ENCODE measurements at places on chromosomes 16 and 17.

GRCh38 chr17:68953340-68953997, 1.7 kb downstream of the ABCA8 start:
- DNase-seq: no peak

GRCh38 chr17:42010898-42011516, 6.2 kb downstream of the DNAJC7 start:
- no peak for DNase-seq

- peak; percentile 16 for DNase-seq
These were observed 92.8 kb downstream of the KATNIP start for GRCh38 chr16:27642756-27643155.

DNA sequence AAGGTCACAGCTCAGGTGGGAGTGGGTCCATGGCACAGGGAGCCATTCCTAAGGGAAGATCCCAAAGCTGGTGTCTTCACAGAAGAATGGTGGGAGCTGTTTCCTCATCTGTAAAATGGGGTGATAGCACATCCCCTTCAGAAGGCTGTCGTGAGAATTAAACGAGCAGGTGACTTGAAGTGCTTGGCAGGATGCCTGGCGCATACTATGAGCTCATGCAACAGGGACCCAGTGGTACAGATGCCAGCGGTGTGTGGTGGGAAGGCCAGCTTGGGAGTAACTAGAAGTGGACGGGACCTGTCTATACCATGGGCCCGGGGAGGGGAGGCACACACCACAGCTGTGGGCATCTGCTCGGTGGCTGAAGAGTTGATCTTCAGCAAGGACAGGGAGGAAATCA, 189.3 kb upstream of the TNRC6C start:
- DNase-seq: no peak

- no peak for DNase-seq
These were observed 935 bp downstream of the USP32 start for GRCh38 chr17:60390925-60391470.

- no peak for DNase-seq
These were observed 298.2 kb upstream of the C16orf82 start for GRCh38 chr16:26768385-26769010.

GRCh38 chr16:10888320-10888937, 11.4 kb downstream of the CIITA start:
- DNase-seq: no peak

GRCh38 chr17:851924-852323, 69.8 kb downstream of the MRM3 start:
- no peak for DNase-seq

- DNase-seq: no peak
These were observed 2.0 kb downstream of the ADAT1 start for GRCh38 chr16:75621170-75621477.

DNA sequence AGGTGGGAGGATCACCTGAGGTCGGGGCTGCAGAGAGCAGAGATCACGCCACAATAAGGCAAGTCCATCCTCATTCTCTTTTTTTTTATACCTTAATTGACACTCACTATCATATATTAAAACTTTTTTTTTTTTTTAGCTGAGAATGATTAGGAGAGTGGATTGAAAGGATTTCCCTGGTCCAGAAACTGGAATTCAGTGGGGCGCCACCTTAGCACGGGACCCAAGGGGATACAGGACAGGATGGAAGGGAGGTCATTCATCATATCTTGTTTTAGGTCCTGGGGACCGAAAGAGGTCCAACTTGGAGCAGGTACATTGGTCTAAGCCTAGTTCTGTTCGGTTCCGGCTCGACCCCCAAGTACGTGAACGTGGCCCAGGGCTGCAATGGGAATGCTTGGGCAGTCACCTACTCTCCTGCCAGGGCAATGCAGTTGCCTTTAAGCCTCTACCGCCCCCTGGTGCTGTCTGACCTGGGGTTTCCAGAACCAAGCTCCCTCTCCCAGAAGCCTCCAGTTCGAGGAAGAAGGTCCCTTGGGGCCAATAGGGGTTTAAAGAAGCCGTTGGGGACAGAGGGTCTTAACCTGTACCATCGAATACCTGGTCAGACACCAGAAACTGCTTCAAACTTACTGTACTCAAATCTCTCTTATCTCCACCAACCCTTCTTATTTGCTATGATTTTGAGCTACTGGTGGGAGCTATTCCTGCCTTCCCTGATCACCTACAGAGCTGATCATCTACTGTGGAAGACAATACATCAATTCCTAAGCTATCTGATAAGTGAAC, 19.9 kb upstream of the GPATCH8 start:
- no peak for DNase-seq

DNA sequence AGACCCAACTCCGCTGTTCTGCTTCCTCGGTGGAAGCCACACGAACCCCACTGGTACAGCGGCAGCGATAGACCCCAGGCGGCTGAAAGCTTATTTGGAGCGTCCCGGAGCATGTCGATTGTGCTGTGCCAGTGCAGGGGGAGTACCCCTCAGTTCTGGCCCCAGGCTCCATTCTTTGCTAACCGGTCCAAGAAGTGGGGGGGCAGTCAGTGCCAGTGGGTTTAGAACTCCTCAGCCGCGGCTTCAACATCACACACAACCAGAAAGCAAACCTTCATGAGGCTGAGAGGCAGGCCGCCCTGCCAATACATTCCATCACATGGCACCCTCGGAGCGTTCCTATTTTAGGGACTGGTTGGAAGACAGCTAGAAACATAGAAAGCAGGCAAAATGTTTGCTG, 1.7 kb upstream of the MNT start:
- no peak for DNase-seq

- DNase-seq: no peak
These were observed 506 bp downstream of the ATP5MC1 start for GRCh38 chr17:48892940-48893645.

DNA sequence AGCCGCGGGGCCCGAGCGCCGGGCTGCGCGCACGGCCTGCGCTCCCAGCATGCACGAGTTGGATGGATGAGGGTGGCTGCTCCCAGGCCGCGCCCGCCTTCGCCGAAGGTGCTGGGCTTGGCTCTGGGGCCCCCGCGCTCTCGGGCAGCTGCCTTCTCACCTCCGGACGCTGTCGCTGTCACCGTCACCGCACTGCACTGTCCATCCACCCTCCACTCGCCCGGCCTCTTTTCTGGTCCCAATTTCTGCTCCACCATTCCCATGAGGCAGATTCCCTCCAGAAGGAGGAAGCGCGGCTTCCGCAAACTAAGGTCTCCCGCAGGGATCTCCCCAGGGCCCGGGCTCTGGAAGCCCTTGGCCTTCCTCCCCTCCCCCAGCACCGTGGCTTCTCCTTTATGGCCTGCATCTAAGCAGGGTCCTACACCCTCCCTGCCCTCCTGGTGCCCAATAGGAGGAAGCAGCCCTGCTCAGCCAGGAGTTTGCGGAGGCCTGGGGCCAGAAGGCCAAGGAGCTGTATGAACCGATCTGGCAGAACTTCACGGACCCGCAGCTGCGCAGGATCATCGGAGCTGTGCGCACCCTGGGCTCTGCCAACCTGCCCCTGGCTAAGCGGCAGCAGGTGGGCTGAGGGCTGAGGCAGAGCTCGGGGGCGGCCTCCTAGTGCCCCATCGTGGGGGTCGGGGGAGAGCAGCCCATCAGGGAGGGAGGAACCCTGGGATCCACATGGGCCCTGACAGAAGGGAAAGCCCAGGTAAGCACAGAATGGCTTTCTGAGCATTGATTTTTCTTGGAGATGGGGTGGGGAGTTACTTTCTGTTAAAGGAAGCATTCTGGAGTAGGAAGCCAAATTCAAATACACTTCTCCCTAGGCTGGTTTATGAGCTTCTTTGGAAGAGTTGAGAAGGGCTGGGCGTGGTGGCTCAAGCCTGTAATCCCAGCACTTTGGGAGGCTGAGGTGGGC, 899 bp downstream of the ACE start:
- DNase-seq: no peak

DNA sequence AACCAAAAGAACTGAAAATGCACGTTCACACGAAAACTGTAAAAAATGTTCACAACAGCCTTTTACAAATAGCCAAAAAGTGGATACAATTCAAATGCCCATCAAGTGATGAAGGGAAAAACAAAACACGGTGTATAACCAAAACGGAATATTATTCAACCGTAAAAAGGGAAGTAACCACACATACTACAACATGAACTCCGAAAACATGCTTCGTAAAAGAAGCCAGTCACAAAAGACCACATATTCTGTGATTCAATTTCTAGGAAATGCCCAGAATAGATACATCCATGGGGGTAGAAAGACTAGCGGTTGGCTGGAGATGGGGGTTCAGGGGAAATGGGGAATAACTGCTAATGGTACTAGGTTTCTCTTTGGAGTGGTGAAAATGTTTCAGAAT, 81.5 kb upstream of the TRAP1 start:
- no peak for DNase-seq

- DNase-seq: no peak
These were observed 52.5 kb upstream of the CLEC3A start for GRCh38 chr16:77969861-77970260.

GRCh38 chr17:39818358-39819000, 45.6 kb downstream of the IKZF3 start:
- DNase-seq: no peak

GRCh38 chr17:78248051-78248914, 16.9 kb downstream of the TMEM235 start:
- DNase-seq: no peak

DNA sequence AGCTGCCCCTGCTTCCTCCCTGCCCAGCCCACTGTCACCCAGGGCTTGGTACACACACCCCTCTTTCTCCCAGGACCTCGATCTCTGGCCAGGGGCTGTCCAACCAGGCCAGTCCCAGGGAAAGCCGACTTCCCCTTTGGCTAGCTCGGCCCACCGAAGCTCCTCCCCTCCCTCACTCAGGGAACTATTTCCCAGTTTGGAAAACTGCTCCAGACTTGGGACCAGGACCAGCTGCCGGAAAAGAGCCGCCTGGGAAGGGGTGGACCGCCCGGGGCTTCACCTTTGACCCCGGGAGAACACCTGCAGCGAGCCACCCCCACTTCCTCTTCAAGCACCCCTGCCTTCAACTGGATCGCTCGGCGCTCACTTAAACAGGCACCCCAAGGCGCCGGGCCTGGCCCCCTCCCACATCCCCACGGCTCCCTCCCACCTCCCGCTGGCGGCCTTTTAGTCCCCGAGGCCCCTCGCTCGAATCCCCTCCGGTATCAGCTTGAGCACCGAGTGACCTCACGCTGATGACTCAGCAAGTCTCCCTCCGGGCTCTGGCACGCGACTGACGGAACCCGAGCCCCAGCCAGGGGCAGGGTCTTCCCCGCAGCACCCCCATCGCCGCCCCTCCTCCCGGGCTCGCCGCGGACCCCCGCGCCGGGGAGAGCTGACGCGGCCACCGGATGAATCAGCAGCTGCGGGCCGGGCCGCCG, 934 bp downstream of the MAFG start:
- DNase-seq: no peak

GRCh38 chr17:31112001-31112661, 17.4 kb downstream of the NF1 start:
- DNase-seq: no peak

GRCh38 chr17:14366199-14366598, 65.3 kb downstream of the HS3ST3B1 start:
- no peak for DNase-seq

DNA sequence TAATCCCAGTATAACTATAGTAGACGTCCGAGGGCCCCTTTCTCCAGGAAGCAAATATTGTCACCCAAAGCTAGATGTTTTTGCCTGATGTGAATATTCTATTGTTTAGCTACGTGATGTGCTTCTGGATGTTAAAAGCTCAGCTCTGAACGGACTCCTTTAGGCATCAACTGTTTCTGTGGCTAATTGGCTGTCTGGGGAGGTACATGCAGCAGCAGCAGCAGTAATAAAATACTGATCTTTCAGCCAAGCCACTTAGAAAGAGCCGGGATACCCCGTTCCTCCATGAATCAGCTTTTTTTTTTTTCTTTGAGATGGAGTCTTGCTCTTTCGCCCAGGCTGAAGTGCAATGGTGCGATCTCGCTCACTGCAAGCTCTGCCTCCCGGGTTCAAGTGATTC, 43.0 kb downstream of the TRARG1 start:
- DNase-seq: no peak

DNA sequence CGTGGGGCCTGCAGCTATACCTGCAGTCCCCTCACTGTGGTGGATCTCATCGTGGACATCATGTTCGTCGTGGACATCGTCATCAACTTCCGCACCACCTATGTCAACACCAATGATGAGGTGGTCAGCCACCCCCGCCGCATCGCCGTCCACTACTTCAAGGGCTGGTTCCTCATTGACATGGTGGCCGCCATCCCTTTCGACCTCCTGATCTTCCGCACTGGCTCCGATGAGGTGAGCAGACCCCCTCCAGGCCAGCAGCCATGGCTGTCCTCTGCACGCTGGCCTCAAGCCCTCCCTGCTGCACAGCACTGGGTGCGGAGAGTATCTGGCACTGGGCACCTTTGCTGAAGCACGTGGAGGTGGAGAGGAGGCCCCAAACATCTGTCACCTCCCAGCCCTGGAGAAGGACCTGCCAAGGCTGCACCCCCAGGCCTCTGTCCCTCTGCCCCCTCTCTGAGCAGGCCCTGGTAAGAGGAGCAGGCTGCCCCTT, 11.0 kb downstream of the KCNH6 start:
- no peak for DNase-seq

DNA sequence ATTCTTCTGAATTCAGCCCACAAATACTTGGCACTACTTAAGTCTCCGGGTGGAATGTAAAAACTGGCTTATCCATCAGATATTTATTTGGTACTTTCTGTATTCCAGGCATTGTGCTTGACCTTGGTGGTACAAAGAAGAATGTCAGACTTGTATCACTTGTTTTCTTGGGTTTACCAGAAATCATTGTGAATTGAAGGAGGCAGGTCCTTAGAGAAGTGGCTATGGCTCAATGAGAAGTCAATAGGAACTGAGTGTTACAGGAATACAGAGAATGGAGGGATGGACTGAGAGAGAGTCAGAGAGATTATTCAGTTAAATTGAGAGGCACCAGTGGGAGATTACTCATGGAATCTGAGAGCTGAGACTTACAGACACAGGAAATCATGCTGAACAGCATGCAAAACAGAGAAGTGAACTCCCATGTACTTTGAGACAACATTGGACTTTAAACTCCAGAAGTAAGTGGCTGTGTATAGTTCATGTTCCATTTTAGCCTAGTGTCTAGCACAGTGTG, 704.1 kb downstream of the CDH11 start:
- no peak for DNase-seq
